ENCODE measurements at places on chromosomes 6 and 20.

- no peak for DNase-seq
These were observed 129.3 kb upstream of the SASH1 start for GRCh38 chr6:148213366-148213765.

DNA sequence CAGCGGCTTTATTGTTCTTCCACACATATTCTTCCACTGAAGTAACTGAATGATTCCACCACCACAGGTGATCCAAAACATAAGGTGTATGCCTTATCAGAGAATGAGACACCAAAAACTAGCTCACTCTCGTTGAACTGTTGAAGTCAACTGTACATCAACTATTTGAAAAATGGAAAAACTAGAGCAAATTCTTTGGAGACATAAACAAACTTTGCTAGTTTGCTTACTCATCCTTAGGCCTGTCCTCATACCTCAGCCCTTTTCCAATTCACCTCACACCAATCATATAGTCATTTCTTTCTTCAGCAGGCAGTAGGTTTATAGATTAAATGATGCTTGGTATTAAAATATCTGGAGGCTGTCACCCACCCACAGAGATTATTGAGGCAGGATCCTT is 77.1 kb upstream of the RNF217 start:
- DNase-seq = no peak

- peak; percentile 1 for DNase-seq
These were observed 61.6 kb downstream of the MRAP2 start for GRCh38 chr6:84095156-84095555.

DNA sequence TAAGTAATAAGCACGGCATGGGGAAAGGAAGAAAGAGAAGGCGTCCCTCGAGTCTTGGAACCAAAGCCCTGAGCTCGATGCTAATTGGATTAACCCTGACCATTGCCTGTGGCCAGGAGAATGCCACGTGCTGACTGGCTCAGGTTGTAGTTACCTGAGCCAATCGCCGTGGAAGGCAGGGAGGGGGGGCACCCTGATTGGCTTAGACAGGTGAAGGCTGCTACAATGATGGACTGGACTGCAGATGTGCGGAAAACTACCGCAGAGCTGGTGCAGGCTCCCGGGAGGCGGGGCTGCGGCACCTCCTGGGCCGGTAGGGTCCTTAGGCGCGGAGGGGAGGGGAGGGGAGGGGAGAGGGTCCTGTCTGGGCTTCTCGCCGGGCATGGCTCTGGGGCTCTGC is 121.3 kb downstream of the TFAP2C start:
- DNase-seq = no peak

DNA sequence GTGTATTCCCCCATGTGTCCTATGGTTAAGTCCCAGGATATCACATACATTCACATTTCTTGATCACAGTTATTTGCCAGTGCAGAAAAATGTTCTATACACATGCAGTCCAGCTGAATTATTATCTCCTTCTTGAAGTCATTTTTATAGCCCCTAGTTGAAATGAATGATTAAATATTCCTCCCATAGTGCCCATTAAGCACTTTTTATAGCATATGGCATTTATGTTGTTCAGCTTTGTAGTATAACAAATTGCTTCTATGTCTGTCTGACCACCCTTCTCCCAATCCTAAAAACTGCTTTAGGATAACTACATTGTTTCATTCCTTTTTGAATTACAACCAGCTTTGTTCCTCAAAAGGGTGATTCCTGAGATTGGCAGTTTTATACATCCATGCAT is 123.5 kb downstream of the ADGRB3 start:
- peak; percentile 80 for DNase-seq

DNA sequence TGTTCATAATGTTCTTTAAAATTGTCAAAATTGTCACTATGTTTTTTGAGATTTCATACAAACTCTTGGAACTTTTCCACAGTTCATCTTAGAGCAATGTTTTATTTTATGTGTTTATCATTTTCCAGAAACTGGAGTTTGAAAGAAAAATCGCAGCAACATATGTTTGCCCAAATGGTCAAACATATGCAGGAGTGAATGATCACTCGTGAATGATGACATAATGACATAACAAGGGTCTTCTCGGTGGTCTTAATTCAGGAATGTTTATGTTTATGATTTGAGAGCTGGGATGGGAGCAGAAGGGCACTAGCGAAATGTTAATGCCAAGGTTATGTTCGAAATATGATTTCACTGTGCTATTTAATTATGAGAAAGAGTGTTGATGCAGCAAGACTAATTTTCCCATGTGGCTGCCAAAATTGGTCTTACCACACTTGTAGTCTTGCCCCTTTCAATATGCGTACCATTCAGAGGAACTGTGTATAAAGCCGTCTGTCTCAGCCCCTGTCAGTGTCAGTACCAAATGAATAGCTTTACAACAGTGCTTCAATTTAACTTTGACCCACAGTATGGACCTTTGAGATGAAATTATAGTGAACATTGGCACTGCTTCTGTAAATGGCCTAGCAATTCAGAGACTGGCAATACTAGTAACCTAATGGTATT is 152.3 kb downstream of the CARMIL1 start:
- no peak for DNase-seq

- no peak for DNase-seq
These were observed 1060.3 kb downstream of the KIF16B start for GRCh38 chr20:15512916-15513315.

DNA sequence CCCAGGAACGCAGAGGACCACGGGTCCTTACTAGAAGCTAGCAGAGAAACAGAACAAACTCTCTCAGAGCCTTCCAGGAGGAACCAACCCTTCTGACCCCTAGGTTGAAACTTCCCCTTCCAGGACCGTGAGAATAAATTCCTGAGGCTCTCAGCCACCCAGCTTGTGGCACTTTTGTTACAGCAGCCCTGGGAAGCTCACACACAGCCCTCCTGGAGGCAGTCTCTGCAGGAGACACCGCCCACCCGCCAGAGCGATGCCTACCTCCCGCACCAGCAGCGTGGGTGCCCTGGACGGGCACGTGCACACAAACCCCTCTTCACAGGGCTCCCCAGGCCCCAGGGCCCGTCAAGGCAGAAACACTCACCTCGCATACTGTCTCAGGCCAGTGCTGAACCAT is 4.2 kb downstream of the RNASET2 start:
- no peak for DNase-seq

DNA sequence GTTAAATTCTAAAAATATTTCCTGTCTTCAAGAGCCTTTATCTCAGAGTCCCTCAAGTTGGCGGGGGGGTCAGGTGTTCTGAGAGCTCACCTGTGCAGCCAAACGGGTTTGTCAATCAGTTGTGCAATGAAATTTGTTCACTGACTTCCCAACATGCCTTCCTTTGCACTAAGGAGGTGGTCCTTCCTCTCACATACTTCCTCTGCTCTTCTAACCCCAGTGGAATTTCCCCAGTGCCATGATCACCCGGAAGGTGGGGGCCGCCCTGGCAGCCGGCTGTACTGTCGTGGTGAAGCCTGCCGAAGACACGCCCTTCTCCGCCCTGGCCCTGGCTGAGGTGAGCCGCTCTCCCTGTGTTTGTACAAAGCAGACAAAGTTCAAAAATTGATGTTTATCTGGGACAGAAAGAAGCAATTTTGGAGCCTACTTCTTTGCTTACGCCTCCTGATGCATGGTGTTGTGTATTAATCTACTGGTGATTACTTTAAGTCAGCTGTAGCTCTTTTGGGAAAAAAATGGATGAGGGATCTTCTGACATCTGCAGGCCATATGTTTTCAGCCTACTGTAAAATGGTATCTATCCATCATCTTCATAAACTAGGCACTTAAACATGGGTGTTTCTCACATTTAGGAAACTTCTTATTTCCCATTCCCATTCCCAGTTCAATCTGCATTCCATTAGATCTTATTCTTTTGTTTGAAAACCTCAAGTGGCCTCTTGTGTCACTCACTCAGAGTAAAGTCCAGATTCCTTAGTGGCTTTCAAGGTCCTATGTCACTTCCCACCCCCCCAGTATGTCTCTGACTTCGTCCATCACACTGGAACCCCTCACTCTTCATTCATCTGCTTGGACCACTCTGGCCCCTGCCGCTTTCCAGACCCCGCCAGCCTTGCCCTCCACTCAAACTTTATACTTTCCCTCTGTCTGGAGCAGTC is 10.1 kb downstream of the ALDH5A1 start:
- no peak for DNase-seq

- DNase-seq = no peak
These were observed 38.6 kb upstream of the GGTLC1 start for GRCh38 chr20:24027229-24027628.

DNA sequence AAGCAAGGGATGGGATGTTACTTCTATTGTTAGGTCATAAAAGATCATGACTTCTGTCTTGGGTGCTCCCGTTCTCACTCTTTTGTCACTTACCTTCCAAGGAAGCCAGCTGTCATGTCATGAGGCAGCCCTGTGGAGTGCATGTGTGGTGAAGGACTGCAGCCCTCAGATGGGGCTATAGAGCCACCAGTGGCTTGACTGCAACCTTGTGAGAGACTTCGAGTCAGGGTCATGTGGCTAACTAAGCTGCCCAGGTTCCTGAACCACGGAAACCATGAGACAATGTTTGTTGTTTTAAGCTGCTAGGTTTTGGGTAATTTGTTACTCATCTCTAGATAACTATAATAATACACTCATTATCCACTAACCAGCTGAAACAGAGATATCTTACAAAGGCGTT is 477.1 kb downstream of the BTBD3 start:
- no peak for DNase-seq

- DNase-seq = no peak
These were observed 3.2 kb upstream of the TUBB1 start for GRCh38 chr20:59015812-59016711.

GRCh38 chr20:36607586-36608387 is 2.2 kb downstream of the RAB5IF start:
- no peak for DNase-seq

DNA sequence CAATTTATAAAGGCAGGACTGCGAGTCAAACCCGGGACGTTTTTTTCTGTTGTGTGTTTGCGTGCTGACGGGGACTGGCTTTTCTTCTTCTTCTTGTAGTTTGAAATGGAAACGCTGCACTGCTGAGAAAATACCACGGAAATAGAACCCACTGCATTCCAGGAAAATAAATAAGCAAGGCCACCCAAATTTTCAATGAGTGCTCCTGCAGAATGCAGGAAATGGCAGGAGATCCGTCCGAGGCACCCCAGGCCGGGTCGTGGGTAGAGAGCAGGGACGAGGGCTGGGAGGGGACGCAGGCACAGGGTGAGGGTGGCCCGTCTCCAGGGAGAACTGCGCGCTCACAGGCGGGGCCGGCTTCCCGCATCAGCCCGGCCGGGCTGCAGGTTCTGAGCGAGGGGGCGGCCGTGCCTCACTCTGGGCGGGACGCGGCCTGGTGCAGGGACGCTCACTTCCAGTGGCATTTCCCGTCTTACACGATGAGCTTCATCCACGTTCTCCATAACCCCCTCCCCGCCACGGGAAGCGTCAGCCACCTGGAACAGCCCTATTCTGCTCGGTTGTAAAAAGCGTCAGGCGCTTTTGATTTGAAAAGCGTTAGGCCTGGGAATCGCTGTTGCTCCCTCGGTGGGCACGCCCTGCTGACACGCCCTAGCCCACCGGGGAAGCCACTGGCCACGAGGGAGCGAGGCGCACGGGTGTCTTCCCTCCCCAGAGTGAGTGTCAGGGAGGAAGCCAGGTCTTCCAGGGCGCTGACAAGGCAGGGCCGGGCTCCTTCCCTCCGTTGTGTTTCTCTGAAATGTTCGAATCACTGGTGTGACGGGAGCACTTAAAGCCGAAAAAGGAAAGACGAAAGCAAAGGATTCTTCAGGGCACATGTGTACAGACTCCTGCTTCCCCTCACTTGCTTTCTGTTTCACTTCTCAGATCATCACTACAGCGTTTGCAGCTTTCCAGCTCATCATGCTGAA is 17.9 kb upstream of the EXOC2 start:
- DNase-seq = peak; percentile 39

- no peak for DNase-seq
These were observed 43.2 kb upstream of the BCAS1 start for GRCh38 chr20:54113566-54113965.

GRCh38 chr6:43120101-43120763 is 44.1 kb downstream of the PTK7 start:
- DNase-seq = no peak

DNA sequence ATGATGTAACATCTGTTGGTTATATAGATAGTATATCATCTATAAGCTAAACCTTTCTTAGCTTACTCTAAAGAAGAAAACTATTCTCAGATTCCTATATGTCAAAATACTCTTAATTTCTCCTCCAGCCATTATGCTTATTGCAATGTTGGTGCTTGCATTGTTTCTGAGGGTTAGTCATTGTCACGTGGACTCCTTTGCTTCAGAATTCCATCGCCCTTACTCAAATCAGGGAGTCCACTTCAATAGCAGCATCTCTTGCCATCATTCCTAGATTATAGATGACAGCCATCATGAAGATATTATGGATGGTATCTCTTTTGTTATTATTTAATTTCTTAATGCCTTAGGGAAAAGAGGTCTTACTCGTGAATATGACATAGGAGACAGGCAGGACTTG is 776.1 kb downstream of the TENT5A start:
- no peak for DNase-seq

- no peak for DNase-seq
These were observed 4.0 kb downstream of the DACT2 start for GRCh38 chr6:168315596-168315995.

- DNase-seq = no peak
These were observed 66.6 kb downstream of the AKAP12 start for GRCh38 chr6:151306269-151306783.

GRCh38 chr6:835476-836160 is 142.7 kb upstream of the EXOC2 start:
- no peak for DNase-seq

Measured in NCI-H1092 treated with DMSO at 0.1 percent for 48 hours (cell line).